ENCODE measurements at places on chromosomes 13 and 19. TPM values are rescaled to one million over a fixed set of nuclear protein-coding genes. Genes with fewer than 3 reads are reported as not detected.
A peak's percentile ranks its signal among the peaks of the same experiment; 100 is the strongest.

GRCh38 chr19:56727677-56728076 is 56.1 kb upstream of the ZNF835 start:
- no peak for DNase-seq

DNA sequence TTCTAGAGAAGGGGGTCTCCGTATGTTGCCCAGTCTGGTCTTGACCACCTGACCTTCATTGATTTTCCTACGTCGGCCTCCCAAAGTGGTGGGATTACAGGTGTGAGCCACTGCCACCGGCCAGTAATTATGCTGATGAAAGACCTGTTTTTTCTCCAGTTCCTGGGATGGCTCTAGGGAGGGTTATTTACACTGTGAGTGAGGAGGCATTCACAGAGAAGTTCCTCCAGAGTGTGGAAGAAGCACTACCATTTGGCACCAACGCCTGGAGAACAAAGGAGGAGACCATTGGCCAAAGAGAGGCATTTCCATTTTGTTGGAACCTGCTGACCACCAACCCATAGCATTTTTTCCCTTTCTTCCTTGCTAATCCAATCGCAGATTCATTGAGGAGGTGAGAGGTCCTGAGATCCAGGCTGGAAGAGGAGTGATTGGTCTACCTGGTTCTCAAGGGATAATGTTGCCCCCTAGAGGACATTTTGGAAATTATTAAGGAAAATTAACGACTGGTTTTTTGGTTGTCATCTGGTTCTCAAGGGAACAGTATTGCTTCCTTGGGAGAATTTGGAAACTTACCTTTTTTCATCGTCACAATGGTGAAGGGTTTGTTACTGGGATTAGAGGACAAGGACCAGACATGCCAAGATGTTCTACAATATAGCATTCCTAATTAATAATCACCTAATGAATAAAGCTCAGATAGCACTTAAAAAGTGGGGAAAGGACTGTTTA is 5.5 kb upstream of the SAE1 start:
- peak; percentile 54 for DNase-seq

GRCh38 chr13:42420304-42420703 is 148.4 kb downstream of the AKAP11 start:
- no peak for DNase-seq

RFX1 gene
- 5.8 TPM for polyA plus RNA-seq

ZNF256 gene
- polyA plus RNA-seq: 6.0 TPM

DNA sequence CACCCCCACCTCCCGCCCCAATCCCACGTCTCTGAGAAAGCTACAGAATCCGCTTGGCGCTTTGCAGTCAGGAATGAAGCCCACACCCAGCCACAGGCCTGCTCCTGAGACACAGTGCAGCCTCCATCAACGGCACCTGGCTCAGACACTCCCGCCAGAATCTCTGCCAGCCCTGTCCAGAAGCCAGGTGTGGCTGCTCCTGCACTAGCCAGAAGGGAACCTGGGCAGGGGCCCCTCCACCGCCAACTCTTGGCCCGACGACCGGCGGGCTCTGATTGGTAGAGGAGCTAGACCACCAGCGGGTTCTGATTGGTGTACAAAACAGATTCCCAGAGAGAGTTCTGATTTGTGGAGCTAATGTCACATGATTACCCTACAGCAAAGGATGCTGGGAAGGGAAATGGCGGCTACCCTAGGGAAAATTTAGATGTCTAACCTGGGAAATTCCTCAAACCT is 2.9 kb upstream of the PPP6R1 start:
- no peak for DNase-seq
